ENCODE measurements at places on chromosomes 12 and 14. TPM values are rescaled to one million over a fixed set of nuclear protein-coding genes. Genes with fewer than 3 reads are reported as not detected.

The ANKRD33 gene
- not detected for total RNA-seq

GRCh38 chr12:116798719-116799118 is 60.6 kb downstream of the RNFT2 start:
- no peak overlapping the region for H3K4me3 ChIP-seq
- no peaks in the 10 kb centered on the region for H3K27me3 ChIP-seq
- no peak overlapping the region for H3K27ac ChIP-seq
- no peak for DNase-seq
- H3K36me3 ChIP-seq, result no peaks in the 10 kb centered on the region

The SLC25A3 gene
- 695 TPM for total RNA-seq

- H3K4me3 ChIP-seq, result no peak overlapping the region
- no peaks in the 10 kb centered on the region for H3K27me3 ChIP-seq
- H3K4me1 ChIP-seq, result no peaks in the 10 kb centered on the region
- H3K36me3 ChIP-seq, result peaks cover 37% of the 10 kb centered on the region
- no peak for DNase-seq
Measured at GRCh38 chr12:64740646-64741045, 18.6 kb downstream of the GNS start.

- no peak overlapping the region for H3K27ac ChIP-seq
- no peak overlapping the region for H3K4me3 ChIP-seq
- H3K36me3 ChIP-seq, result peaks cover 15% of the 10 kb centered on the region
- no peaks in the 10 kb centered on the region for H3K4me1 ChIP-seq
Measured at GRCh38 chr12:63792338-63792737, 12.6 kb downstream of the RXYLT1 start.

GRCh38 chr12:131920902-131921840 is 7.9 kb upstream of the PUS1 start:
- H3K27ac ChIP-seq, result no peak overlapping the region
- DNase-seq, result no peak
- H3K4me3 ChIP-seq, result no peak overlapping the region
- no peaks in the 10 kb centered on the region for H3K27me3 ChIP-seq

GRCh38 chr12:63400718-63401117 is 249.7 kb upstream of the AVPR1A start:
- H3K27me3 ChIP-seq, result no peaks in the 10 kb centered on the region
- no peak overlapping the region for H3K27ac ChIP-seq
- DNase-seq, result no peak
- no peaks in the 10 kb centered on the region for H3K4me1 ChIP-seq

The ART4 gene
- total RNA-seq, result not detected

- no peak overlapping the region for H3K27ac ChIP-seq
- H3K4me3 ChIP-seq, result no peak overlapping the region
- no peaks in the 10 kb centered on the region for H3K4me1 ChIP-seq
- no peaks in the 10 kb centered on the region for H3K27me3 ChIP-seq
- no peak for DNase-seq
Measured at GRCh38 chr12:114141921-114142564, 175.9 kb upstream of the RBM19 start.

The GPRC5D gene
- total RNA-seq, result not detected
